NCI-H526 treated with DMSO at 0.1 percent for 48 hours (cell line): ENCODE measurements at places on chromosomes 7 and 10.

DNA sequence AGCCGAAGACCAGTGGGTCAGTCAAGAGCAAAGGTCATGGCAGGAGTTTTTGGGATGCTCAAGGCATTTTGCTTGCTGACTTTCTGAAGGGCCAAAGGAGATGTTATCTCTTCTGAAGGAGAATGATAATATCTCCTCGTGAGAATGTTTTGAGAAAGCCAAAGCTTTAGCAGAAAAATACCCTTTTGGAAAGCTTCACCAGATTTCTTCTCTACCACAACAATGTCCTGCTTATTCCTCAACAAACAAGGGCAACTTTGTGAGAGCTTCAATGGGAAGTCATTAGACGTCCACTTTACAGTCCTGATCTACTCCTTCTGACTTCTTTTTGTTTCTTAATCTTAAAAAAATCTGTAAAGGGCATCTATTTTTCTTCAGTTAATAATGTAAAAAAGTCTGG lies 132.8 kb upstream of the DNAJB12 start:
- no peak for DNase-seq

- DNase-seq, result no peak
Observed at GRCh38 chr10:43698156-43698555, 49.5 kb upstream of the ZNF32 start.

- no peak for DNase-seq
Observed at GRCh38 chr10:22795546-22795945, 81.2 kb upstream of the PIP4K2A start.

GRCh38 chr7:44134943-44135628 lies 6.0 kb downstream of the MYL7 start:
- DNase-seq, result no peak

- DNase-seq, result no peak
Observed at GRCh38 chr10:120600871-120601649, 144.0 kb downstream of the PLPP4 start.
